GM20000 (cell line): ENCODE measurements at places on chromosomes 7 and 10.

DNA sequence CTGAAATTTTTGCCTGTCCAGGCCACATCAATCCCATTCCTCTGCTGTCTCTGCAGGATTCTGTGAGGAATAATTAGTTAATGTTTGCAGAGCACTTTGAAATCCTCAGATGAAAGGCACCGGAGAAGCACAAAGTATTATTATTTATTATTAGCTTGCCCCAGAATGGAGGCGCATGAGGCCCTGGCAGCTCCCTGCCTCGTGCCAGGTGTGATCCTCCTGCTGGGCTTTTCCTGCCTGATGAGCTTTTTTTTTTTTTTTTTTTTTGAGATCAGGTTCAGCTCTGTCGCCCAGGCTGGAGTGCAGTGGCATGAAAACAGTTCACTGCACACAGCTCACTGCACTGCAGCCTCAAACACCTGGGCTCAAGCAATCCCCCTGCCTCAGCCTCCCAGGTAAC is 65.2 kb downstream of the TCF7L2 start:
- DNase-seq: no peak

- DNase-seq: no peak
Measured at GRCh38 chr10:110042181-110042580, 34.4 kb downstream of the ADD3 start.

DNA sequence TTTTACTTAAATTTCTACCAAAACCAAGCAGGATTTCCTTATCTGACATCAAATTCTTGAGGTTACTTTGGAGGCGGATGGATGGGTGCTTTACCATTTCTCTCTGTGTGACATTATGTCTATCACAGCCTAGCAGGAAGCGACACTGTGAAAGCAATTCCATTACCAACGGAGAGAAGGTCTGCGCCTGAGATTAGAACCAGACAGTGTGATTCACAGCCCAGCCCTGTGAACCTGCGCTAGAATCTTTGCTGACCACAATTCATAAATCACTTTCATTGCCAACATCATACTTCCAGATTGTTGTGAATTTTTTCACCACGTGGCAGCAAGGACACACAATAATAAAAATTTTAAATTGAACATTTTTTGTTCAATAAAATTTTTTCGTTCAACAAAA is 126.5 kb downstream of the CUBN start:
- no peak for DNase-seq

DNA sequence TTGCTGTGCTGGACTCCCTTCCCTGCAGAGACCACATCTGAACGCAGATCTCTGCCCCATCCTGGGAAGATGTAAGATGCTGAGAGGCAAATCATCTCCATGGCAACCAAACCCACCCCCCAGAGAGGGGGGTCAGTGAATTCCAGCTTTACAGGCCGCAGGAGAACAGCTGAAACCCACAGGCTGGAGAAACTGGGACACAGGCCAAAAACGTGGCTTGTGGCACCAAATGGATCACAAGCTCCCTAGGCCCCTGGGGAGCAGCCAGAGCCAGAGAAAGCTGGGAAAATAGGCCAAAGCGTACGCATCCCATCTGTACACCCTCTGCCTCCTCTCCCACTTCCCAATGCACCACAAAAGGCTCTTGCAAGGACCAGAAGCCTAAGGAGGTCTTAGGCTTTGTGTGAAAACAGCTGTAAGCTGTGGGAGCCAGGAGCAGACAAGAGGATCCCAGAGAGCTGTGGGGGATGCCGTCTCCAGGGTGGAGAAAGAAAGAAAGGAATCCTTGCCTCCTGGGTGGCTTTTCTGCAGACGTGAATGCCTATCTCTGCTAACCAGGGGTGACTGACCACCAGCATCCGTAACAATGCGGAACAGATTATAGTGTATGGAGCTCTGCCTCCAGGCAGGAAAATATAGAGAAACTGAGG is 59.5 kb downstream of the TMEM130 start:
- DNase-seq: no peak

- no peak for DNase-seq
Measured at GRCh38 chr7:92614660-92615174, 24.5 kb upstream of the FAM133B start.

- DNase-seq: no peak
Measured at GRCh38 chr7:64945503-64946175, 42.6 kb downstream of the ZNF273 start.

- DNase-seq: no peak
Measured at GRCh38 chr10:123305671-123306070, 151.5 kb downstream of the BUB3 start.

GRCh38 chr10:114261076-114261475 is 22.0 kb downstream of the VWA2 start:
- DNase-seq: no peak

DNA sequence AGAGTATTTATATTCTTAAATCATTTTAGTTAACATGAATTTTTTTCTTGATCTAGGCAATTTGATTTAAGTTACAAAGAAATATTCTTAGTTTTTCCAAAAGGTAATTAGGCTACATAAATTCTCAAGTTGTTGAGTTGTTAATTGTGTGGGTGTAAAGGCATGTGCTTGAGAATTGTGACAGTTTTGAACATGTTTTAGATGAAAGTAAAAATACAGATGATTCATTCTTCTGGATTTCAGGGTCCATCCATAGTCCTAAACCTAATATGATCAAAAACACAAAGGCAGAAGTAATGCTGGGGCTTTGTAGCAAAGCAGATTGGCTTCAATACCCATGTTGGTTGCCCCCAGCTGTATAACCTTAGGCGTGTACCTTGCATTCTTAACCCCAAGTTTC is 127.9 kb downstream of the CPED1 start:
- DNase-seq: no peak

GRCh38 chr7:46786221-46786954 is 795.5 kb downstream of the TNS3 start:
- DNase-seq: no peak

DNA sequence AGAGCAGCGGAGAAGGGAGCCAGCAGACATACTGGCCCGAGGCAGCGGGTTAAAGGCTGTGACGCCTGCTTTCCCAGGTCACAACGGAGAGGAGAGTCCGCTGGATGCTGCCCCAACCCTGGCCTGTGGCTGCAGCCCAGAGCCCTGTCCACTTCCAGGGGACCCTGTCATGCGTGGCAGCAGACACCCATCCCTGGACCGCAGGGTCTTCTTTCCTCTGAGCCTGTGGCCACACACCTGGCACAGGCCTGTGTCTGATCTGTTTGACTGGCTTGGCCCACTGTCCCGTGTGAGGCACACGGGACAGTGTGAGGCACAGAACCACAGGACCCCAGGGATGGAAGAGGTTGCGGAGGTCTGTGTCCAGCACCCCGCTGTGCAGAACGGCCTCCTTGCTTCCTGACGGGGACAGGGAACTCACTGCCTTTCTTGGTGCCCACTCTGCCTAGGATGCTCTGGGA is 42.4 kb downstream of the INSIG1 start:
- DNase-seq: no peak

DNA sequence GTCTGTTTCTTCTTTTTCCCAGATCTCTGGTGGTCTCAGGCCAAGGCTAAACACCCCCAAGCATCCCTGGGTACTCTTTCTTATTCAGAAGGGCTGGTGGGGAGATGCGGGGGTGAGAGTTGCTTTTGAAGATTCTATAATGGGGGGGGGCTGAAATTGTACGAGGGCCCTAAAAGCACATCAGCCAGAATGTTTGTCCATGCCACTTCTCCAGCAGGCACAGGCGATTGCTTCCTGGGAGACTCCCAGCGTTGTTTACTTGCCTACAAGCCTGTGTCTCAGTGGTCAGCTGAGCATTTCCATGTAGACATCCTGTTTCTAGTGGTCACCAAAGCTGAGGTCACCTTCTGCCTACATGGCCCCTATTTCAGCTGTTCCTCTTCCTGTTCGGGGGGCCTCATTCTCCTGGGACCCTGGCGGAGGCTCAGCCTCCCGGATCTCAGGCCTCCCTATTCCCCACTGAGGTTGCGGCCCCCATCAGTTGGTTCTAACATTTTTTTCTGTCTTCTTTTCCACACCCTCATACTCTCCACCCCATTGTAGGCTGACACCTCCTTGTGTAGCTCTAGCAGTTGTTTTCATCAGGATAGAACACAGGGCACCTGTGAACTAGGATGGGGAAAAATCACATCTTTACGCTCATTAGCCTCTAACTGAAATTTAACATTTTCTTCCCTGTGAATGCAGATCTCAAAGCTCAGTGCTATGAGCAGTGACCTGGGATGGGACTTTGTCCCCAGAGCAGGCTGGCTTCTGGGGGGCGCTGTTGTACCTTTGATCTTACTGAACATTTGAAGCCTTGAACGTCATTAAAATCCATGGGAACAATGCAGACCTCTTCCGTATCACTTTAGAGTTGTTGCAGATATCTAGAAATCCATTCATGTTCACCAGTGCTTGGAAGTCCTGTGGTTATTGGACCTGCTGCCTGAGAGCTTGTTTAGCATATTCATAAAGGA is 286.5 kb downstream of the GLRX3 start:
- DNase-seq: no peak

- no peak for DNase-seq
Measured at GRCh38 chr10:127280446-127280845, 84.1 kb upstream of the INSYN2A start.

DNA sequence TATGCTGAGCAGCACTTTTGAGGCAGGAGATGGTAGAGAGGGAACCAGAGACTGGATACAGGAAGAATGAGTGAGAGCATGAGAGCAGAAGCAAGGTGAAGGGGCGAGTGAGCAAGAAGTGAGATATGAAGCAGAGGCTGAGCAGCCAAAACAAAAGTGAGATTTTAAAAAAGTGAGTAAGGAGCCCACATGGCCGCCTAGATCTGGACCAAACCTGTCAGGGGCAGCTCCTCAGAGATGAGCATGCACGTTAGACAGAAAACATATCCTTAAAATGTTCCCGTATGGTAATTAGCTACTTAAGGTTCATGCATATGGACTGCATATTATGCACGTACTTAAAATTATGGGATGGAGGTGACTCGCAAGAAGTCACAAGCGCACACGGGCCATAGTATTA is 22.5 kb downstream of the TMEM176A start:
- no peak for DNase-seq

DNA sequence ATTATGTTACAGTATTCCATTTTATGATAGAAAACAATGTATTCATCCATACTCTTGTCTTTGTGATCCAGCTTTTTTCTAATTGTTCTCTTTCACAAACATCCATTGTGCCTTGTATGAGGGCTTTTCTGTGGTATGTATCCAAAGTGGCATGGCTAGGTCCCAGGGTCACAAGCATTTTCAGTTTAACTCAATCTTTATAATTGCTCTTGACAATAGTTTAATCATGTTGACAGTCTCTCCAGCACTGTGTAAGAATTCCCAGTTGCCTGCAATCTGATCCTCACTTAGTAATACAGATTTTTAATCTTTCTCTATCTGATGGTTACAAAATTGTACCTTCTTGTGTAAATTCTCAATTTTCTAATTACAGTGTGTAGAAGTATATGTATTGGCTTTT is 533.4 kb downstream of the NEBL start:
- no peak for DNase-seq

DNA sequence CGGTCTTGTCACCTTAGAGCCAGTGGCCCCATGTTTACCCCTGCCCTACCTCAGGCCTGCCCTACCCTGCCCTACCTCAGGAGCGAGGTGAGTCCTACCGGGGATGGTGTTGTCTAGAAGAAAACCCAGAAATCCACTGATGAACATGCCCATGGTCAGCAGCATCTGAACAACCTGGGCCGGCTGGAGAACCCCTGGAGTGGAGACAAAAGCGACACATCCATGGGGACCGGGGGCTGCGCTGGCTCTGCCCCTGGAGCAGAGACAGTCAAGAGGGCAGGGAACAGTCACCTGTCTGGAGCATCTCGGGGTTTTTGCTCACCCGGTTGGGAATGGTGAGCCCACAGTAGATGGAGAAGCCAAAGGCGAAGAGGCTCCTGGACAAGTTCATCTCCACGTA is 36.3 kb downstream of the STRA8 start:
- DNase-seq: no peak

- no peak for DNase-seq
Measured at GRCh38 chr10:131888186-131888604, 12.6 kb upstream of the PPP2R2D start.

GRCh38 chr10:114346176-114347031 is 57.9 kb downstream of the AFAP1L2 start:
- DNase-seq: no peak

DNA sequence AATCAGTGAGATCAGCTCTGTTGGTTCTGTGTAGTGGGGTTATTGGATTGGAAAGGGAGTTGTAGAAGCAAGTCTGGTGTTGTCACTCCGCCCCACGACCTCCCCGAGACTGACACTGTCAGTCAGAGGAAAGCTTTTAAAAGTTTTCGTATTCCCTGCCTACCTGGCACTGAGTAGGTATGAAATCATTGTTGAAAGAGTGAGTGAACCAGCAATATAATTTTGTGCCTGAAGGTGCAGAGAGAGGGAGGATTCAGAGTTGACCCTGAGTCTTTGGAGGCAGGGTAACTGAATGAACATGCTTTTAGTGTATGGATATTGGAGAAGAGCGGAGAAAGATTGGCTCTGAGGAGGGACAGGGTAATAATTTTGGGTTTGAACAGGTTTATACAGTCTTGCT is 27.3 kb downstream of the CCNY start:
- DNase-seq: no peak

GRCh38 chr10:62199584-62199983 is 69.1 kb downstream of the RTKN2 start:
- DNase-seq: peak; percentile 24

- DNase-seq: no peak
Measured at GRCh38 chr7:67723591-67723990, 727.0 kb downstream of the TYW1 start.

- DNase-seq: no peak
Measured at GRCh38 chr7:93053209-93053948, 64.4 kb downstream of the SAMD9 start.

DNA sequence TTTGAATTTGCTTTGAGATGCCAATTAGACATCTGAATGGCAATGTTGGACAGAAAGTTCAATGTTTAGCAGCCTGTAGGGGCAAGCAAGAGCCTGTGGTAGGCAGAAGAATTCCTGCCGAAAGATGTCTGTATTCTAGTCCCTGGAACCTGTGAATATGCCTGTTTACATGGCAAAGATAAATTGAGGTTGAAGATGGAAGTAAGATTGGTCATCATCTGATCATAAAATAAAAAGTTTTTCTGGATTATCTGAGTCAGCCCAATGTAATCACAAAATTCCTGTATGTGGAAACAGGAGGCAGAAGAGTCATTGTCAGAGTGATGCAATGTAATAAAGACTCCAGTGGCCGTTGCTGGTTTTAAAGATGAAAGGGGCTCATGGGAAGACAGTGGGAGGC is 430.5 kb downstream of the MDFIC start:
- no peak for DNase-seq

GRCh38 chr10:24307116-24307515 is 98.2 kb downstream of the KIAA1217 start:
- DNase-seq: no peak

- no peak for DNase-seq
Measured at GRCh38 chr7:5350174-5350463, 67.4 kb downstream of the SLC29A4 start.

- DNase-seq: no peak
Measured at GRCh38 chr10:97199152-97199551, 13.4 kb upstream of the SLIT1 start.
